ENCODE measurements at places on chromosomes 11 and 22.
A peak's percentile ranks its signal among the peaks of the same experiment; 100 is the strongest.

GRCh38 chr11:116225236-116225635 lies 547.6 kb downstream of the BUD13 start:
- no peak for DNase-seq

DNA sequence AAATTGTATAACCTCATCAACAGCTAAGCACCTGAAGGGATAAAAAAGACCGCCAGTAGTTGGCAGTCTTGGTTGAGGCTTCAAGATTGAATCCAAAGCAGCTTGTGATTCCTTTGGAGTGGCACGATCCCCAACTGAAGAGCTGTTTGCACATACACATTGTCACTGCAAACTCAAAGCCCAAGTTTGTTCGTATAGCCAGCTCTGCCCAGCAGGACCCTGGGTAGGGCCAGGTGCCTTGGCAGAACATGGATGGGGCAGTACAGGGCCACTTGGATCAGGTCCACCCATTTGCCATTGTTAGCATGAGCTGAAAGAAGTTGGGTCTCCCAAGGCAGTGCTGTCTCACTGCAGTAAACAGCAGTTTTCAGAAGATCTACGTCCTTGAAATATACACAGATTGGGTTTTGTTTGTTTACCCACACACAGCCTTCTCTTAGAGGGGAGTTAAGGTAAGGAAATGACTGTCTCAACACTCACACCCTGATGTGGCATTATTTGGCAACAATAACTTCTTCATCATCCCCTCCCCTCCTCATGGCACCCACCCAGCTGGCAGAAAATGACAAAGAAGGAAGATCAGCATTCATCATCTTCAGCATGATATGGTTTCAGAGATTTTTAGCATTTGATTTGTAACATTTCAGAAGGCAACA lies 132.9 kb downstream of the COMMD9 start:
- DNase-seq = no peak

DNA sequence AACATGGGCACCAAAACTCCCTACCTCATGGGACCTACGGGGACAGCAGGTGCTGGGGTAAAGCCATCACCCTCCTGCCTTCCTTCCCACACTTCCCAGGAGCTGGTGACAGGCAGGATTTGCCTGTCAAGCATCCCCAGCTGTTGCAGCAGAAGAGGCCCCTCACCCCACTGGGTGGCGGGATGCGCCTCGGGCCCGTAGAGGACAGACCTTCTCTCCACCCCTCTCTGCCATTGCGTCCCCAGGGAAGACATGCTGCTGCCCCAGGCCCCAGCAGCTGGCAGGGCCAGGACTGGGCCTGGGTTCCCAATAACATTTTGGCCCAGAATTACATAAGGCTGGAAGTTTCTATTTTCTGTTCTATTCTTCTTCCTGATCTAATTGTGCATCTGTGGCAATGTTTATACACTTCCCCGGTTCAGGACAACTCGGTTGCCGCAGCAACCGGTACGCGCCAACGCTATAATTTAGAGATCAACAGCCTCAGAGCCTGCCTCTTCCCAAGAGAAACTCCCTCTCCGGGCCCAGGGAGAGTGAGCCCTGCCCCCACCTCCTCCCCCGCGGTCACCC lies 25.4 kb downstream of the KCNJ4 start:
- DNase-seq = no peak

DNA sequence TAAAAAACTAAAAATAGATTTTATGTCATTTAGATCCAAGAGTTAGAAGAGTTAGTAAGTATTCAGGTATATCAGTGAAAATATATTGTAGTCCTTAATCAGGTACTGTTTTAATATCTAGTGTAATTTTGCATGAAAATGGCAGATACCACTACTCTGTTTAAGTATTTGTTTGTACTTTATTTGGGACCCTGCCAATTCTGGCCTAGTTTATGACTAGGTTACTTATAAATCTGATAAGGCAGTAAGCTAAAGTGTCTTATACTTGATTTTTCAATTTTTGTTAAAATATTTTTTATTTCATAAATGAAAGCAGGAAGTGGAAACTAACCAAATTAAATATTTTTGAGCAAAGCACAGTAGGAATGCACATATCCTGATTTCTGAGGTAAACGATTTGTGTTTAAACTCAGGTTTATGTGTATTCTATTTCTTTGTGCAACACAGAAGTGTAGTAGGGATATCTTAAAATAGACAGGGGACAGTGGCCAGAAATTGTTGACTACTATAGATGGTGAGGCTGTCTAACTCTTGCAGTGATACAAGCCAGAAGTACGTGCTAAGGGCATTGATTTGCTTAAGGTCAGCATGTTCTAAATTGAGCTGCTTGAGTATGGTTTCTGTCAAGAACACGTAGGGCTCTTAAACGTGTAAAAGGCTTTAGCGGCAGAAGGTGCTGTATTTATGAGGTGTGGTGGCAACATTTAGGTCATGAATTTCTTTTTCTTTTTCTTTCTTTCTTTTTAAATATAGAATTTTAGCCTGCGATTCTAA lies 34.0 kb downstream of the HIPK3 start:
- DNase-seq = no peak

GRCh38 chr22:44363013-44363979 lies 50.5 kb upstream of the SHISAL1 start:
- no peak for DNase-seq

DNA sequence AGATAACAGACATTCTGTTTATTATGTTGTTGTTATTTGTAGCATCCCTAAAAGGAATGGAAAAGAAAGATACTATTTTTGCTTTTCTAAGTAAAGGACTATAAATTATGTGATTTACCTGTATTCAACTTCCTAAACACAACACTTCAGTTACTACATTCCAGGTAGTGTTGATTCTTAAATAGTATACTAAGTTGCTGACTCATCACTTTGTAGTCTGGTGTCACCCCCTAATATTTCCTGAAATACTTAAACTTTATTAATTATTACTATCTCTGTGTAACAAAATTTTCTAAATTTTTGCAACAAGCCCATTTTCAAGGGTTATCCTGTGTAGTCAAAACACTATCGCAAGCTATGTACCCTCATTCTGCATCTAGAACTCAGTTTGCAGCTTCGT lies 7.0 kb downstream of the SYTL2 start:
- DNase-seq = no peak

DNA sequence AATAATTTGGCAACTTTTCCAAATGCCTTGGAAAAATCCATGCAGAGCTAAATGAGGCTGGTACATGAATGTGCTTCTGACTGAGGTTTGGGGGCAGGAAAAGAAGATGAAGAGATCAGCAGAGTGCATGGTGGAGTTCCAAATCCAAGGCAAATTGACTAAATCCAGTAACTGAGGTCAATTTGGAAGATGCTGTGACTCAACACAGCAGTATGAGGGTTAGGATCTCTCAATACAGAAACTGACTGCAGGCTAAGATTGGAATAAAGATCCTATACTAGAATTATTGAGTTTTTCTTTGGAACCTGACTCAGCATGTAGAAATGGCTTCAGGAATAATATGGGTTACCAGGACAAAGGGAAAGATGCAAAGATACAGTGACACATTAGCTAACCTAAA lies 99.3 kb upstream of the FAT3 start:
- DNase-seq = no peak

GRCh38 chr22:26008587-26008986 lies 160.7 kb upstream of the SEZ6L start:
- no peak for DNase-seq

DNA sequence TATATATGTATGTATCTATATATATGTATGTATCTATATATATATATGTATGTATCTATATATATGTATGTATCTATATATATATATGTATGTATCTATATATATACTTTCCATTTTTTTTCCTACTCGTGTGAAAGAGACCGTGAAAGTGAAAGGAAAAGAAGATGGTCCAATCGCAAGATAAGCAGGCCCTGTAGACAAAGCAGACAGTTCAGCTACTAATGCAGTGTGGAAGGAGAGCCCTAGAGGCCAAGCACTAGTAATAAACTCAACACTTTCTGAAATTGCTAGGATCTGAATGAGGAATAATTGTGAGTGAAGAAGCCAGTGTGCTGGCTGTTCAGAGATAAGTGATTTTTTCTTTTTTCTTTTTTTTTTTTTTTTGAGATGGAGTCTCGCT lies 47.2 kb downstream of the MCHR1 start:
- peak; percentile 55 for DNase-seq

- no peak for DNase-seq
Measured at GRCh38 chr22:31495343-31495742, 993 bp upstream of the SFI1 start.

- DNase-seq = no peak
Measured at GRCh38 chr22:43446037-43446803, 34.4 kb downstream of the MPPED1 start.

GRCh38 chr22:50058906-50059880 lies 1.1 kb upstream of the TTLL8 start:
- no peak for DNase-seq

DNA sequence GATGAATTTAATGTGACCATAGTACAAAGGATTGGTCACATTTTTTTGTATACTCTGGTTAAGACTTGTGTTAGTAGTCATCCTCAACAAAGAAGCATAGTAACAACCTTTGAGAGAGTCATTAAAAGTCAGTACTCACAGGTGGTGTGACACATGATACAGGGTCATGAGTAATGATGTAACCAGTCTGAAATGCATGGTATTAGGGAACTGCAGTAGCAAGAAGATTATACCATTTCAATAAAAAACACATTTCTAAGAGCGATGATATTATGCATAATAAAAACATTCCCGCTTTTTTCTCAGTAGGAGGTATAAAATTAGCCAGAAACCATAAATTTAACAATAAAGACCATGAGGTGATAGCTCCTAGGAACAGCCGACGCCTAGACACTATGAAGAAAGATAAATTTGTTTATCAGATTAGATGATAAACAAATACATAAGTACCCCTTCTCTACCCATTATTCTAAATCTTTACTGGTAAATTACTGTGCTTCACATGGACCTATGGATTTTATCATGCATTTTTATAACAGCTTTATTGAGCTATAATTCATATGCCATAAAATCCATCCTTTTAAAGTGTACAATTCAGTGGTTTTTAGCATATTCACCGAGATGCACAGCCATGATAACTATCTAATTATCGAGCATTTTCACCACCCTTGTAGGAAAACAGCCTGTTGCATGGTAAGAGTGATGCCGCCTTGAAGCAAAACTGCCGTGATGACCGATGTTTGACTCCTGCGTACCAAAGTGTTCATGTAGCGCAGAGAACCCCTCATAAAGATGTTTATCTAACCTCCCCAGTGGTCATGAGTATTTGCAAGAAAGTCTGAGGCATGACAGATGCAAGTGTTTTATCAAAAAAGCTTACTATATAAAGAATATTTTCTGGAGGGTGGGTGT lies 41.8 kb downstream of the TMPRSS5 start:
- DNase-seq = no peak

- no peak for DNase-seq
Measured at GRCh38 chr11:57294225-57295131, 30.3 kb downstream of the TNKS1BP1 start.

GRCh38 chr11:82718821-82719220 lies 14.8 kb downstream of the FAM181B start:
- DNase-seq = no peak
